T-helper 2 cell treated with Interferon-gamma antibody and Interleukin-4, amounts not matched to agents 5 μg/mL and 100 μg/mL, for 36 hours (primary cell): ENCODE measurements at places on chromosomes 2 and 18.

DNA sequence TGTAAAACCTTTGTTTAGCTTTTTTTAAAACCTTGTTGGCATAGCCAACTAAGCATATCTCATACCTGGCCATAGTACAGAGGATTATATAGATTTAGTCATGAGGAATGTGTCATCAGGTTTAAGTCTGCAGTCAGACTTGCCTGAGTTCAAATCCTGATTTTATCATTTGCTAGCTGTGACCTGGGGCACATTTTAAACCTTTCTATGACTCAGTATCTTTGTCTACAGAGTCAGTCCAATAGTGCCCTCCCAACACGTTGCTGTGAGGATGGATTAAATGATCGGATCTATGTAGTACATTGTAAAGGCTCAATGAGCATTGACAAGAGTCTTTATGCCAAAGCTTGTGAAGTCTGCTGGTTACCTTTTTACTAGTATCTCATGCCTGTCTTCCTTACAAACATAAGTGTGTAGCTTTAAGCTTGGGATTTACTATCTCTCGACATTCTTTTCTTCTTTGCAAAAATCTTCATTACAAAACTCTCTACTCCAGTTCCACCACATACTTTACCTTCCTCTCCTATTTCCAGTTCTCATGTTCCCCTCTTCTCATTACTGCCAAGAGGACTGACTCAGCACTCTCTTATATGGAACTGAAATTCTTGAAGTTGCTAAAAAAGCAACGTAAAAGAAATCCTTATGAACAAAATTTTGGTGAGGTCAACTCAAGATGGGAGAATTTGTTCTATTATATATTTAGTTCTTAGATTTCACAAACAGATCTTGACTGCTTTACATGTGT is 68.1 kb upstream of the RBMS1 start:
- no peak for DNase-seq

- no peak for DNase-seq
These were observed 19.4 kb downstream of the KLHL29 start for GRCh38 chr2:23404426-23404825.

DNA sequence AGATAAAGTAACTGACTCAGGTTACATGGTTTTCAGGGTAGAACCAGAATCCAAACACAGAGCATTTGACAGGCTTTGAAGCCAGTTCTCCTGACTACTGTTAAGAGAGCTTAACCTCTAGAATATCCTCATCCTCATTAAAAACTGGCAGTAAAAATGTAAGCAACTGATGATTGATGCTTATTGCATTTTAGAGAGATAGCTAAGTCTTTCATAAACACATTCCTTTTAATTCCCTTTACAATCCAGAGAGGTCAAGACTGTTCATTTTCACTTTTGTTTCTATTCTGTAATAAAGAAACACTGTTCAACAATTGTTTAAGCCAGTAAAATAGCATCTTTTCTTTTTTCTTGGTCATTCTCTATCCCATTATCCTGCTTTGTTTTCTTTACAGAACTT is 53.9 kb upstream of the RAB27B start:
- no peak for DNase-seq

DNA sequence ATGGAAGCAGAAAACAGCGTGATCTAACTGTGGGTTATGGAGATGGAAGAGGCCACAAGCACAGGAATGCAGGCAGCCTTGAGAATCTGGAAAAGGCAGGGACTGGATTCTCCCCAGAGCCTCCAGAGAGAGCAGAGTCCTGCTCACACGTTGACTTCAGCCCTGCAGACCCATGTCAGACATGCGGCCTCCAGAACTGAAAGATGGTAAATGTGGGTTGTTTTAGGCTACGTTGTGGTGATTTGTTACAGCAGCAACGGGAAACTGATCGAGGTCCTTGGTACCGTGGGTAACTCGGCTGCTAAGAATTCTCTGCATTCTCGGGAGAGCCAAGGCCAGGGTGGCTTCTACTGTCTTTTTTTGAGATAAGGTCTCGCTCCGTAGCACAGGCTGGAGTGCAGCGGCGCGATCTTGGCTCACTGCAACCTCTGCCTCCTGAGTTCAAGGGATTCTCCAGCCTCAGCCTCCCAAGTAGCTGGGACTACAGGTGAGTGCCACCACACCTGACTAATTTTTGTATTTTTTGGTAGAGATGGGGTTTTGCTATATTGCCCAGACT is 97.1 kb downstream of the ACKR3 start:
- DNase-seq: no peak

GRCh38 chr18:58601468-58602266 is 27.2 kb downstream of the ALPK2 start:
- no peak for DNase-seq

DNA sequence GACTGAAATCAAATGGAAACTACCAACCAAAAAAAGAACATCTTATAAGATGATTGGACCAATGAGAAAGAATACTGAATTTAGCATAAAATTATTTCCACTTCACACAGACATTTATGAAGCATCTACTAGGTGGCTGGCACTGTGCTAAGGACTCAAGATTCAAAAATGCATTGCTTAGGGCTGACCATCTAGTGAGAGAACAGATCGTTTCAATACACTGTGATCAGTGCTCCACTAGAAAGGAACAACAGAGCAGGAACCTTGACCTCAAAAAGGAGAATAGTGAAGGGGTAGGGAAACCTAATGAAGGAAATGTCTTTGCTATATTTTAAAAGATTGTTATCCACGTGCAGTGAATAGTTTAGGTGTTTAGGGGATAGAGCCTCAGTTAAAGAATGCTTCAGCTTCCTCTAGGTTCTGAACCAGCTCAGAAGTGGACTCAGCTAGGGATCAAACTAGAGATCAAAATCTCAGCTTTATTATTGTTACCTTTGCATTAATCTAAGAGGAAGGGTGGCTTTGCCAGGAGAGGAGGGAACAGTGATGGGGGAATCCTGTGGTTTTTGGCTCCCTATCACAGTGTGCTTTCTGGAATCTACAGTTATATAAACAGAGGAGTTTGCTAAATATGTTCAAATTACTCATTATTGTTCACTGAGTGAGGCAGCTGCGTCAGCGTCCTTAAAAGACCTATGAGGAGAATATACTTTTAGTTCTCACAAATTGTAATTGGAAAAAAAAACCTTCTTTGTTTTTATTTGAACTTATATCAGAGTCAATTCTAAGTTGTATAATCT is 16.2 kb upstream of the BBS5 start:
- no peak for DNase-seq

DNA sequence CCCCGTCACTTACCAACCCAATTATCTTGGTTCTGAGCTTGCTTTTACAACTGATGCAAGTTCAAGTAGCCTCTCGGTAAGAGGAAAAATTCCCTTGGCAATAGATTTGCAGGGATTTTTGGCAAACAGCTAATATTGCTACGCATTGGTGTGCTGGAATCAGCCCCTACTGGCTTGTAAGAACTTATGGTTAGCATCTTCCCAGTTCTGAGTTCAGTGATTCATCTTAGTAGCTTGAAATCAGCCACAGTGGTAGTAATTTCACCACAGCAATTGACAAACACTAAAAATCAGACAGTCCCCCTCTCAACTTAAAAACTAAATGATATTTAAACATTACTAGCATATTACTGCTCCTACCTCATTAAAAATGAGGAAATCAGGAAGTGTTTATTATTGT is 5.9 kb upstream of the RAX start:
- DNase-seq: no peak
